Vagina (tissue), 2 donors: ENCODE measurements at places on chromosomes 3 and 15.
A peak's percentile ranks its signal among the peaks of the same experiment; 100 is the strongest.

- no peak for DNase-seq
Measured at GRCh38 chr3:38957296-38957695, 94.4 kb downstream of the SCN11A start.

DNA sequence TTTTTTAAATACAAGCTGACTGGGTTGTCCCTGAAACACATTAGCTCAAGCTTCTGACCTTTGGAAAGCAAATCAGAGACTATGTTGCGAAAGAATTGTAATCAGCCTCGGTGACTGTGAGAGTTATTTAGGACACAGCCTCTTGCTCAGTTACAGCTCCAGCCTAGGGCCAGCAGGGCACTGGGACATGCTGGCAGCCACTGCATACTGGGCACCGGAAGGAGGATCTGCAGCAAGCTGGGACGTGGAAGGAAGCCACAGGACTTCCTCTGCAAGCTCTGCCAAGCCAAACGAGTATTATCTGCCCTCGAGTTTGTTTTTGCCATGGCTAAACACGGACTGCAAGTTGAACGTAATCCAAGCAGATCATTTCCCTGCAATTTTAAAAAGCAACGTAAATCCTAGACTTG is 24.4 kb upstream of the COPG1 start:
- no peak for DNase-seq

GRCh38 chr3:64187065-64187959 is 38.0 kb downstream of the PRICKLE2 start:
- DNase-seq = no peak

DNA sequence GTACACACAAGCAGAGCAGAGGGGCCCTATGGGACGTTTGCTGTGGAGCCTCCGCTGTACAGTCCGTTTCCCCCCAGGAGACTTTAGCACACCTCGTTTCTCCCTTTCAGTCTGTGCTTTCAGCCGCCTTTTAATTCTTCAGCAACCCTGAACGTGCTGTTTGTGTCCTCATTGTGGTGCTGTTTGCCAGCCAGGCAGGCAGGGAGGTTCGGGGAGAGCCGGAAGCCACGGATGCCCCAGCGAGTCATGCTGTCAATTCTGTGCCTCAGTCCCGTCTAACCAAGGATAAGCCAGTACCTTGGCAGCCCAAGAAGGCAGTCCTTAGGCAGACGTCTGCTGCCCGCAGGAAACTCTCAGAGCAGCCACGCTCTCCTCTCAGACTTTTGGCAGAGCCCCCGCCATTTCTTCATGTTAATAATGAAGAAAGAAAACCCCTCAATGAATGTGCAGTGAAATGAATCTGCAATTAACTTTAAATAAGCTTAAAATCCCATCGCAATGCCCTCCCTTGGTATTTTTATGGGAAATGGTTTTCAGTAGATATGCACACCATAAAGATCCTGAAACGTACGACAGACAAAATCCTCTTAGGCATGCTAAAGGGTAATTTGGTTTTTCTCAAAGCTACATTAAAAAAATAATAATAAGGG is 158.6 kb downstream of the UACA start:
- peak; percentile 55 for DNase-seq

DNA sequence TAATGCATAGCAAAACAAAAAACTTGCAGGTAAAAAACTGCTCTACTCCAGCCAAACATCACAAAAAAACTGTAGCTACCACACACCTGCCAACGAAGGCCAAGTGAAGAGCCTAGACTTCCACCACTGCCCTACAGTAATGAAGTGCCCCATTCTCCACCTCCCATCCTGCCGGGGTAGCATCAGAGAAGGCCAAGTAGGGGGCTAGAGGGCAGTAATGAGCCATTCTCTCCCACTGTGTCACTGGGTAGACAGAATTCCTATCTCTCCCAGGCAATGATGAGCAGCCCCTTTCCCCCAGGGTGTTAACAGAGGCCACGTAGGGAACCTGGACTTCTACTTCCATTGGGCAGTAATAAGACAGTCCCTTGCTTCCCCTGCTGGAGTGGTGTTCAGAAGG is 9.5 kb downstream of the SEC22C start:
- no peak for DNase-seq

GRCh38 chr3:51773529-51774056 is 5.4 kb downstream of the IQCF6 start:
- DNase-seq = no peak

DNA sequence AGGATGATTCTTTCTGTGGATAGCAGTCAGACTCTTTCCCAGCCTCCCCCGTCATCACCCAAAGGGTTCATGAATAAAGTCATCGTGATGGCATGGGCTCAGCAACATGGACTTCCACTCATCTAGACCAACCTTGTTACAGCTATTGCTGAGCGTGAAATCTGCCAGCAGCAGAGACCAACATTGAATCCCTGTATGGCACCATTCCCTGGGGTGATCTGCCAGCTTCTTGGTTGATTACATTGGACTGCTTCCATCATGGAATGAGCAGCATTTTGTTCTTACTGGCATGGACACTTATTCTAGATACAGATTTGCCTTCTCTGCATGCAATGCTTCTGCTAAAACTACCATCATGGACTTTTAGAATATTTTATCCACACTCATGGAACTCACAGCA is 195.6 kb upstream of the AZI2 start:
- DNase-seq = no peak

GRCh38 chr15:33675246-33675645 is 293.1 kb upstream of the CHRM5 start:
- no peak for DNase-seq

DNA sequence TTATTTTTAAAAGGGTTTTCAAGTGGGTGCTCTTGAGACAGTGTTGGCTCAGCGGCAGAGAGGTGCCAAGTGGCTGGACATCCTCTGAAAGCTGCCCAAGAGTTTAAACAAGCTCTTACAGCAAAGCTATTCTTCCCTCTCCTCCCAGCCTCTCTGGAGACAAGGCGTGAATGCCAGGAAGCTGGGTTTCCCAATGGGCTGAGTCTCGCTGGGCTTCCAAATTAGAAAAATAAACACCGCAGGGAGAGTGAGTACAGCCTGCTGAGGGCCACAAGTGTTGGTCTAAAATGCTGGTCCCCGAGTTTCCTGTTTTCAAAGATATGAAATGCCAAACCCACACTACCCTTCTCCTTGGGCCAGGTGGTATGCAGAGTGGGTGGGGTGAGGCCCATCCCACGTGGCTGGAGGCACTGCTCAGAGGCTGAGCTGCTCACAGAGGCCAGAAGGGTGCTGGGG is 36.4 kb downstream of the ZDHHC3 start:
- DNase-seq = no peak

- DNase-seq = no peak
Measured at GRCh38 chr3:23567917-23568316, 237.8 kb upstream of the UBE2E1 start.

- DNase-seq = no peak
Measured at GRCh38 chr3:103342205-103342731, 907.5 kb downstream of the ZPLD1 start.
